ENCODE measurements at places on chromosomes 16 and 17.

- DNase-seq, result no peak
These were observed 43.8 kb downstream of the LAT start for GRCh38 chr16:29028457-29029167.

- DNase-seq, result no peak
These were observed 7.0 kb upstream of the MILR1 start for GRCh38 chr17:64441772-64442540.

DNA sequence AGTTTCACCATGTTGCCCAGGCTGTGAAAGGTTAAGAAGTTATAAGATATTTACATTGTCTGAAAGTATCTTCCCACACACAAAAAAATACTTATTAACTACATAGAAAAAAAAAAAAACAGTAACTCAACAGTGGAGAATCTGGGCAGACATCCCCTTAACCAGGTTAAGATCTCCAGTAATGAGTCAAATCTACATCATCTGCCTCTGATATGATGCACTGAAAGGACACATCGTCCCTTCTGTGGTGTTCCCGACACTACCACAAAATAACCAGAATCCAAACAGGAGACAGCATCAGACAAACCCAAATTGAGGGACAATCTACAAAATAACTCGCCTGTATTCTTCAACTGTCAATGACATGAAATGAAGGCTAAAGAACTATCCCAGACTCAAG lies 40.0 kb downstream of the CMTM4 start:
- no peak for DNase-seq

- no peak for DNase-seq
These were observed 23.6 kb downstream of the CIBAR2 start for GRCh38 chr16:85088570-85089199.

DNA sequence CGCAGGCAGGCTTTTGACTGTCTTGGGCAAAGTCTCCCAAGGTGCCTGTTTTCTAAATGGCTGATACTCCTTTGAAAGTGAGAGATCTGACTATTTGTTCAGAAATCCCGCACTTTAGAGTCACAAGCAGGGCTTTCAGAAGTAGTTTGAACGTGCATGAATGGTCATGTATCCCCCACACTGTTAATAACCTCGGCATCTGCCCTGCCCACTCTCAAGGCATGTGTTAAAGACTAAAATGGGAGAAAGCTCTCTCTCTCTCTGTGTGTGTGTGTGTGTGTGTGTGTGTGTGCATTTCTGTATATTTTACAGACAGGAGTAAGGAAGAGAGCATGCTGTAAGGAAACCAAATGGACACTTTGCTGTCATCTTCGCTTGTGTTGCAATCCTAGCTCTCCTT lies 163.7 kb downstream of the MAF start:
- no peak for DNase-seq

- DNase-seq, result no peak
These were observed 171.4 kb downstream of the COPRS start for GRCh38 chr17:31687505-31688126.

DNA sequence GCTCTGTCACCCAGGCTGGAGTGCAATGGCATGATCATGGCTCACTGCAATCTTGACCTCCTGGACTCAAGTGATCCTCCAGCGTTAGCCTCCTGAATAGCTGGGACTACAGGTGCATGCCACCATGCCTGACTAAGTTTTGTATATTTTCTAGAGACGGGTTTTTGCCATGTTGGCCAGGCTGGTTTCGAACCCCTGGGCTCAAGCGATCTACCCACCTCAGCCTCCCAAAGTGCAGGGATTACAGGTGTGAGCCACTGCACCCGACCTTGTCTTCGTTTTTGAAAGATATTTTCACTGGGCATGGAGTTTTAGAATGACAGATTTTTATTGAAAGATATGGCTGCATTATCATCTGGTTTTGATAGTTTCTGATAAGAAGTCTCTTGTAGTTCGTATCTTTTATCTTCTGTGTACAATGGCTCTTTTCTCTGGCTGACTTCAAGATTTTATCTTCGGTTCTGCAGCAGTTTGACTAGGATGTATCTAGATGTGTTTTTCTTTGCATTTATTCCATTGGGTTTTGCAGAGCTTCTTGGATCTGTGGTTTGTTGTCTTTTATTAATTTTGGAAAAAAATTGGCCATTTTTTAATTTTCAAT lies 14.6 kb downstream of the ADGRG5 start:
- DNase-seq, result no peak

DNA sequence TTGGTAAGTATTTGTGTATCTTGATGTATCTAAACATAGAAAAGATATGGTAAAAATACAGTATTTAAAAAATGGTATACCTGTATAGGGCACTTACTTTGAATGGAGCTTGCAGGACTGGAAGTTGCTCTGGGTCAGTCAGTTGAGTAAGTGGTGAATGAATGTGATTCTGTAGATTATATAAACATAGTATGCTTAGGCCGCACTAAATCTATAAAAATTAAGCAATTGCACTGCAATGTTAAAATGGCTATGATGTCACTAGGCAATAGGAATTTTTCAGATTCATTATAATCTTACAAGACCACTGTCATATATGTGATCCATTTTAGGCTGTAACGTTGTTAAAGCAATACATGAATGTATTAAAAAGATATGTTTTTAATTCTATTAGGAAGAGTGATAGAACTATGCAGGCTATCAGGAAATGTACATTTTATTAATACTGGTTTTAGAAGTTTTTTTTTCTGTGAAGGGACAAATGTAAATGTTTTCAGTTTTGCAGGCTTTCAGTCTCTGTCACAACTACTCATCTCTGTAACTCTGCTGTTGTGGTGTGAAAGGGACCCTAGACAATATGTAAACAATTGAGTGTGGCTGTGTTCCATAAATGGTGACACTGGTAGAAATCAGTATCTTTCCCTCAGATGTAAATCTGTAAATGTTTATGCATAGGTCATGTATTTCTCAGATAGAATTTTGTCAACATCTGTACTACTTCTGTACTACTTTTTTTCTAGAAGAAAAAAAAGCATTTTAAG lies 10.5 kb downstream of the CBFB start:
- DNase-seq, result no peak

DNA sequence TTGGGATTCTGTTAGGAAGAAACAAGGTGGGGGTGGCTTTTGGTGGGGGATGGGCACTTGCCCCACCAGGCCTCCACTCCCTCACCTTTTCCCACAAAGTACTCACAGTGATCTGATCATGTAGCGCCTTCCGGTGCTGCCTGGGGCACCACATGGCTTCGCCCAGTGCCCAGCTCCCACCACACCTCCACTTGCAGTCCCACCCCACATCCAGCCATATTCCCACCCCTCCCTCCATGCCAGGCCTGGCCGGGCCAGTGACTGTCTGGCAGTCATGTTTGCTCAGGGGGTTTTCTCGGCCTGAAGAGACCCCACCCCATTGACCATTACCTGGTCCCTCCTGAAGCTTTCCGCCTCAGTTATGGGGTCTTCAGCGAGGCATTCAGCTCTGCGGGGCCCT lies 201.5 kb downstream of the SPECC1 start:
- no peak for DNase-seq

DNA sequence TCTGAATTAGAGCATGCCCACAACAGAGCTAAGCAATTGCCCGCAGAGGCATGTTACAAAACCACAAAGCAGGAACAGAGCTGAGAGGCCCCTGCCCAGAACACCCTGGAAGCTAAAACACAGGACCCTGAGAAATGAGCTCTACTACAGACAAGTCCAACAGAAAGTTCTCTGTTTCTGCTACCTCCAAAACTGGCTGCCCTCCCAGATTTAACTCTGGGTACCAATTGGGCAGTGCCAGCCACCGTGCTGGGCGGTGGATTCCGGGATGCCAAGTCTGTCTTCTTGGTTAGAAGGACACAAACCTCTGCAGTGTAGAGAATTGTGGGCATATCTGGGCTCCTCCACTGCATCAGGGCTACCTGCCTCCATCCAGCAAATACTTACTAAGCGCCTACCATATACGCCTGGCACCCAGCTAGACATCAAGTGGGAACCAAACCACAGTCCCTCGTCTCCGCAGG lies 1.0 kb downstream of the CMTM4 start:
- no peak for DNase-seq

GRCh38 chr16:887846-888245 lies 82.9 kb downstream of the LMF1 start:
- DNase-seq, result no peak

- DNase-seq, result no peak
These were observed 16.5 kb downstream of the TMEM98 start for GRCh38 chr17:32944248-32945020.

GRCh38 chr16:853981-854807 lies 53.7 kb upstream of the GNG13 start:
- no peak for DNase-seq

DNA sequence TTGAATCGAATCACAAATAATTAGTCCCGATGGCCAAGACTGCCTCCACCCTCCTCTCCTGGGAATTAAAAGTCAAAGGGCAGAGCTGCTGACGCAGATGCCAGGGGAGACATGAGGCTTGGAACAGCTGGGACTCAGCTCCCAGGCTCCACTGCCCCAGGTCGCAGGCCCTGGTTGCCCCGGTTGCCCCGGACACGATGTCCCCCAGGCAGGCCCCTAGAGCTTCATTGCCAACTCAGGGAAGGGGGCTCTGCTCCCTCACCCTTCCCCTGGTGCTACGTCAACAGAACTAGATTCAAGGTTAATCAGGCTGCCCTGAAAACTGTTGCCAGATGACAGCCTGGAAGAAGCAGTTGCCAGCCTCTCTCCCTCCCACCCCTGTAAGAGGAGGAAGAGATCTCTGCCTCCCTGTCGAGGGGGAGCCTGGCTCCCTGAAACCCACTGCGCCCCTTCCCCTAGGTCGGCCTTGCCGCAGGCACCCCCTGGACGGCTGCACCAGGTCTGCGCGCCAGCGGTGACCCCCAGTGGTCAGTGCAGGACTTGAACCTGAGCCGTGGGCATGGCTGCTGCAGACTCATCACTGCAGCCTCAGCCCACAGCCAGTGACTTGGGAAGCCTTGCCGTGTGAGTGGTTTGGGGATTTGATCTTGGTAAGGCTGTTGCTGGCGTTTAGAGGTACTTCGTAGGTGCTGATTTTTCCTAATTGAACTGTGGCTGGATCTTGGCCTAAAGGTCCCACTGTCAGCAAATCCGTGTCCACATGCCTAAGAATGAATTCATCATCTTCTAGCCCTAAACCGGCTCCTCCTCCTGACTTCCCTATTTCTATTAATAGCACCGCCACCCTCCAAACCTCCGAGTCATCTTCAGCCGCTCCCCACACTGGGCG lies 84.1 kb upstream of the TOB1 start:
- DNase-seq, result peak; percentile 71

DNA sequence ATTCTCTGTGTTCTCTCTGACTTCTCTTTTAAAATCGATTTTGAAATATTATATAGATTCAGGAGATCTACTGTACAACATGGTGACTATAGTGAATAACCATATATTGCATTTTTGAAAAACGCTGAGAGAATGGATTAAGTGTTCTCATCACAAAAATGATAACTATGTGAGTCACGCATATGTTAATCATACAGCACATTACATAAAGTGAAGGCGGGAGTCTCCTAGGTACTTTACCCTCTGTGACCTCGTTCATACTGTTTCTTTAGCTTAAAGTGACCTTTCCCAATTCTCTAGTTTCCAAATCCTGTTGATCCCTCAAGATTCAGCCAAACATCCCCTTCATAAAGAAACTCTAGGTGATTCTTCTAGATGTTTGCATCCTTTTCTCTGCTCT lies 3.1 kb upstream of the KRTAP3-2 start:
- no peak for DNase-seq

GRCh38 chr17:34366529-34367107 lies 3.6 kb upstream of the CCL1 start:
- DNase-seq, result no peak

- no peak for DNase-seq
These were observed 997 bp downstream of the HOXB7 start for GRCh38 chr17:48609759-48610281.

GRCh38 chr17:32150358-32150757 lies 8.1 kb downstream of the RHOT1 start:
- DNase-seq, result no peak

GRCh38 chr16:84218176-84218823 lies 21.5 kb downstream of the KCNG4 start:
- DNase-seq, result no peak

- no peak for DNase-seq
These were observed 45.9 kb downstream of the CDH13 start for GRCh38 chr16:82672676-82673075.

DNA sequence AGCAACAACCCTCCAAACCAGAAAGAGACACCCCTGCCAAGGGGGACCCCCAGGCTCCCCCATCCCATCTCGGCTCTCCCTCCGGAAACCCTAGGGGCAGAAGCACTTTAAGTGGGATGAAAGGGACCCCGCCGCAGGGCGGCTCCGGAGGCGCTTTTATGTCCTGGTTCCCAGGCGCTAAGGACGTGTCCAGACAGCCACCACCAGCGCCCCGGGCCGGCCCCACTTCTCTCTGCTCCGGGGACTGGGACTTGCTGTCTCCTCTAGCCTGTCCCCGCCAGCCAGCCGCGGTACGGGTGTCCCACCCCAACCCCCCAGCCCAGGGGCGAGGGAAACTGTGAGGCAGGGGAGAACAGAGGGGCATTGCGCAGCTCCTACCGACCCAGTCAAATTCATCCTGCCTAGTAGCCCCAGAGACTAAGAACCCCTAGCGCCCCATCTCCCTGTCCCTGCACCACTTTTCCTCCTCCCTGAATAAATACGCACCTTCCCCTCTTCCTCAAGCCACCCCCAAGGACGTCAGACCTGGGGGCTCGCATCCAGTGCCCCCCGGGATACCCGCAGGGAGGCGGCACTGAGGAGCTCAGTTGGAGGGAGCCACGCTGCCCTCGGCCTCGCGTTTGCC lies 4.1 kb downstream of the SP6 start:
- peak; percentile 22 for DNase-seq

DNA sequence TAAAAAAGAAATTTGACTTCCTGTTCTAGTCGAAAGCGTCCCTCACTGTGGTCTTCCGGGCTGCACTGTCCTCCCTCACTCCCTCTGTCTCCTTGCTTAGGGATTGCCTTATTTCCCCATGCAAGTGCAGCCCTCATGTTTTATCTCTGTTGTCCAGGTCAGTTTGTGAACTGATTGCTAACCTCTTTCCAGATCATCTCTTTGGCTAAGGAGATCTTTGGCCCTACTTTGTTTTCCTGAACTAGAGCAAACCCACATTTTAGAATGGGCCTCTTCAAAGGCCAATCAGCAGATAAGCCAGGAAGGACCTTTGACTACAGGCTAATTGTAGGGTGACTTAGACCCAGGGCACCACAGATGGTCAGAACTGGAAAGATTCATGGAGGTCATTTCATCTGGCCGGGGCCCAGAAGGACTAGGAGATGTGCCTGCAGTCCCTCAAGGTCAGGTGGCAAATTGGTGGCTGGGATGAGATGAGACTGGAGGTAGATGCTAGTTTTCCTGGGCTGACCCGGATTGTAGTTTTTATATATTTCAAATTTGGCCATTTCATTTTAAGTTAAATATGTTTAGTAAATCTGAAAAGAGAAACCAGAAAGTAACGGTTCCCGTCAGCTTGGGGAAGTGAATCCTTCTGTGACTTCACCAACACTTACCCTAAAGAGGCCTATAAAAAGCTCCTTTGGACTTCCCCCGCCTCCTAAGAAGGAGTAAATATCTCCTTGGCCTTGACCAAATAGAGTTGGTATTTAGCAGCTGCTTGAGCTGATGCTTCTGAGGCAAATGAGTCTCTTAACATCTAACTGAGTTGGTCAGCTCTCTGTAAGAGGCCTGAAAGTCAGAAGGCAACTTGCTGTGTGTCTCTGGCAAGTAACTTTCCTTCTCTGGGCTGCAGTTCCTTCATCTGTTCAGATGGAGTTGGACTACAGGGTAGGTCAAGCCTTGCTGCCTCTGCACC lies 6.2 kb upstream of the SLC25A19 start:
- no peak for DNase-seq
